NCI-H774 (cell line): ENCODE measurements at places on chromosomes 16 and 17.

- DNase-seq = no peak
Observed at GRCh38 chr17:66268247-66268927, 34.0 kb upstream of the PRKCA start.

- DNase-seq = no peak
Observed at GRCh38 chr17:36743130-36743529, 141.7 kb downstream of the MRM1 start.

DNA sequence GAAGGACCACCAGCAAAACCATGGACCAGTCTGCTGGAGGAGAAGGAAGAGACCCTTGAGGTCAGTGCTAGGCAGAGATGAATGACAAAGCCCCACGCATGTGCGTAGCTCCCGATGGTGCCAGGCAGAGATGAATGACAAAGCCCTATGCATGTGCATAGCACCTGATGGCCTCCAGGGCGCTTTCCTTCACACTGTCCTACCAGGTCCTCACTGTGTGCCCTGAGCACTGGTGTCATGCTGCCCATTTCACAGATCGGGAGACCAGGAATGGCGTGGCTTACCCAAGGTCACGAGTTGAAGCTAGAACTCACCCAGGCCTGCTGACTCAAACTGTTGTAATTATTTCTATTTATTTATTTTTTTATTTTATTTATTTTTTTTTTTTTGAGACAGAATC is 149.6 kb downstream of the KATNIP start:
- no peak for DNase-seq

DNA sequence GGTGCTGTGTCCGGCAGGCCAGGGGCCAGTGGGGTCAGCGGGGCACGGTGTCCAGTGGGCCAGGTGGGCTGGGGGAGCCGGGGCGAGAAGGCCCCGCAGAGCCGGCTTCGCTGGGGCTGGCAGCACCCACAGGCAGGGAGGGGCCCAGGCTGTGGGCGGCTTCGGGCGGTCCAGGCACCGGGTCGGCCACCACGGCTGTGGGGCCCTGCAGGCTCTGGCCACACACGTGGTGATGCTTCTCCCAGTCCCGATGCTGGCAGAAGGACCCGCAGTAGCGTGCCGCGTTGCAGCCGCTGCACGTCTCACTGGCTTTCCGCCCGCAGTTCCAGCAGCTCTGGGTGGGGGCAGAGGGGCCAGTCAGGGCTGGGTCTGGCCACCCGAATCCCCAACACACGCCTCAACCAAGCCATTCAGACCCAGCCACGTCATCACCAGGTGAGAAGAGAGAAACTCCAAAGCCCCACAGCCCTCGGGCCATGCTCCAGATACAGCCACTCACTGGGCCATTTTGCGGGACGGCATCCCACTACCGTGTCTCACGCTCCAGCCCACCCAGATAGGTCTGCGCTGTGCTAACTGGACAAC is 10.6 kb upstream of the PABPN1L start:
- no peak for DNase-seq

- DNase-seq = peak; percentile 96
Observed at GRCh38 chr17:77735566-77736198, 222.8 kb upstream of the TNRC6C start.

- no peak for DNase-seq
Observed at GRCh38 chr16:78200623-78201096, 101.2 kb downstream of the WWOX start.

- no peak for DNase-seq
Observed at GRCh38 chr16:19885451-19886072, 914 bp upstream of the GPRC5B start.

DNA sequence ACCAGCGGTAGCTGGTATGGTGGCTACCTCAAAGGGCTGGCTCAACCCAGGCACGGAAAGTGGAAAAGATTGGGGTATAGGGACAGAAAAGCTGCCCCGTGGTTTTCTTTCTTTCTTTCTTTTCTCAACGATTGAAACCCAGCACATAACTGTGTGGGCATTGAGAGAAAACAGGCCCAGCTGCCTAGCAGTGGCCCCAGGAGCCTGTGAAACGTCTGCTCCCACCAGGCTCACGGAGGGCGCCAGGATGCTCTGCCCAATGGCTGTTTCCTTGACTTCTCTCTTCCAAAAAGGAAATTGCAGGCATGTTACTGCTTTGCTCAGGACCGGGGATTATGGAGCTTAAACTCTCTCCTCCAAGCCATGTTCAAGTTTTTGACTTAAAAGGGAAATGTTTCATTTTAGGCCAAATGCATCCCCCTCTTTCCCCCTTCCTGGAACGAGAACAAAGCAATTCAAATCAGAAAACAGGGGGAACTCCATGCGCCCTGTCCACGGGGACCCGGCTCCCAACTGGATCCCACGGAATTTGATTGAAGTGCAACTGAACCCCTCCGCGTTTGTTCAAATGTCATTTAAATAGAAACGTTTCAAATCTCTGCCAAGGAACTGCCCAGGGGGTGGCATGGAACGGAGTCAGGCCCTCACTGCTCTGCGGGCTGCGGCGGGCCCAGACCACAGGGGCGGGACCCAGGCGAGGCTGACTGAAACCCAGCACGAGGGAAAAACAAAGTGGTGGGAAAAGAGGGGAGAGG is 133.5 kb downstream of the RGS9 start:
- no peak for DNase-seq

GRCh38 chr16:15593235-15593634 is 49.7 kb downstream of the MARF1 start:
- no peak for DNase-seq

DNA sequence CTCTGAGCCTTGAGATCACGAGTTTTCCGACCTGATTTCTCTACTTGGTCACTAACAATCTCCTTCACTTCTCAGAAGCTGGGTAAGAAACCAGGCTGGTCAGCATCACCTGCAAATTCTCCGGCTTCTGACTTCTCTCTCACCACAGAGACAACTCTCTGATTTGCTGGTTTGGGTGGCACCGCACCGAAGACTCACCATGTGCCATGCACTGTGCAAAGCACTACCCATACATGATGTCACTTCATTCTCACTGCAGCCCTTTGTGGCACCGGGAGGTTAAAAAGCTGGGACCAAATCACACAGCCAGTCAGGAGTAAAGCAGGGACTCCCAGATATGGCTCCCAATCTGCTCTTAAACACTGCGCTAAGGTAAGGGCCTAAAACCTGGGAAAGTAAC is 647 bp downstream of the VAC14 start:
- no peak for DNase-seq

DNA sequence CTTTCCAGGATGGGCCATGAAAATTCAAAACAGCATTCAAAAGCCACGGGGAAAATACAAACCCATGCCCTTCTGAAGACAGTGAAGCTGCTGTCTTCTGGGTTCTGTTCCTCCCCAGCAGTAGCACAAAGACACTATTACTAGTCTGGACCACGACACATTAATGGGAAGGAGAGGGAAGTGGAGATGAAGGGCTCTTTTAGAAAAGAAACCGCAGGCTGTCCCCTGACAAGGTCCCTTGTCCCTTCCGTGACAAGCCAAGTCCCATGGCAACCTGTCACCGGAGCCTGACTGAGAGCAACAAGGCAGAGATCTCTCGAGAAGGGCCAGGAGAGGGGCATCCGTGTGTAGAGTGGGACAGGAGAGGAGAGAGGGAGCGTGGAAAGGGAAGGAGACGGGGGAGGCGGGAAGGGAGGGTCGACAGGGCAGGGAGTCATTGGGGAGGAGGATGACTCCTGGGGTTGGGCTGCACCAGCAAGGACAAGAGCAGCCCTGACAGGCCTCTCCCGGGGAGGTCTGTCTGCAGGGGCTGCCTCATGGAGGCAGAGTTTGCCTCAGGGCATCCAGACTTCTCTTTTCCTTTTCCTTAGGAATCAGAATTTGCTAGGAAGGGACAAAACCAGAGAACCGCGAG is 436.2 kb downstream of the SLC39A11 start:
- no peak for DNase-seq

DNA sequence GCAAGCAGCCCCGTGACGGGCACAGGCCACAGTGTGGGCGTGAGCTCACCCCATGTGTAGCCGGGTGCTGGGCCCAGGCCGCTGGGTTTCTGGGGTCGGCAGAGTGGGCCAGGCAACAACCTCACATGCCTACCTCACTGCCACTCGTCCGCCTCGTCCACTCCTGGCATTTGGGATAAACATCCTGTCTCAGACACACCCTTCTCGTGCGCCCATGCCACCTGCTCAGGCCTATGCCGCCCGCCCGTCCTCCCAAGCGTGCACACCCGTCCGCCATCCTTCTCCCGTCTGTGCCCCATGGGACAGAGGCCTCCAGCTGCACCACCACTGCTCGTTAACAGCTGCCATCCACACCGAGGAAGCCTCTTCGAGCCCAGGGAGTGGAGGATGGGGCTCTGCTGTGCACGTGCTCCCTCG is 64.3 kb downstream of the KLHDC4 start:
- no peak for DNase-seq

DNA sequence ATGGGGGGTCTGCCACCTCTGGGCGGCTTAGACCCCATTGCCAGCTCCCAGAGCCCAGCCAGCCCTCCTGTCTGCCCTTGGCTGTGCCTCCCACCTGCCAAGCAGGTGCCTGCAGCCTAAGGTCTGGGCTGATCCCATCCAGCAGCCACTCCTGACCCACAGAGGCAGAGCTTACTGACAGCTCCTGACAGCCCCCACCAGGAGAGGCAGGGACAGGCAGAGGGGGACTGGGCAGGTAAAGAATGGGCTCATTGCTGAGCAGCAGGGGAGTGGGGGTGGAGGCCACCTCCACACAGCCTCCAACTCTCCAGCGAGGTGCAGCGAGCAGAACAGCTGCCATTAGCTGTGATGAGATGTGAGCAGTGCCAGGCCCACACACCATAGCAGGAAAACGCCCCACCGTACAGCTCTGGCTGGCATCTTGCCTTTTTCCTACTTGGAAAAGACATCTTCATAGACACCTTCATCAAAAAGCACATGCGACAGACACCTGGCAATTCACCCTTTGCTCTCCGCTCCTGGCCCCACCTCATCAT is 164.4 kb downstream of the C16orf78 start:
- DNase-seq = no peak

GRCh38 chr17:50358177-50358576 is 12.3 kb downstream of the XYLT2 start:
- DNase-seq = no peak

GRCh38 chr17:326010-326621 is 26.5 kb downstream of the RPH3AL start:
- no peak for DNase-seq
